ENCODE measurements at places on chromosomes 4 and X. TPM values are rescaled to one million over a fixed set of nuclear protein-coding genes. Genes with fewer than 3 reads are reported as not detected.

- DNase-seq, result no peak
- peaks cover 8% of the 10 kb centered on the region for H3K36me3 ChIP-seq
- no peaks in the 10 kb centered on the region for H3K27me3 ChIP-seq
- peaks cover 41% of the 10 kb centered on the region for H3K4me1 ChIP-seq
- H3K27ac ChIP-seq, result no peak overlapping the region
- no peak overlapping the region for H3K4me3 ChIP-seq
Measured at GRCh38 chr4:168881781-168882420, 128.2 kb downstream of the CBR4 start.

DNA sequence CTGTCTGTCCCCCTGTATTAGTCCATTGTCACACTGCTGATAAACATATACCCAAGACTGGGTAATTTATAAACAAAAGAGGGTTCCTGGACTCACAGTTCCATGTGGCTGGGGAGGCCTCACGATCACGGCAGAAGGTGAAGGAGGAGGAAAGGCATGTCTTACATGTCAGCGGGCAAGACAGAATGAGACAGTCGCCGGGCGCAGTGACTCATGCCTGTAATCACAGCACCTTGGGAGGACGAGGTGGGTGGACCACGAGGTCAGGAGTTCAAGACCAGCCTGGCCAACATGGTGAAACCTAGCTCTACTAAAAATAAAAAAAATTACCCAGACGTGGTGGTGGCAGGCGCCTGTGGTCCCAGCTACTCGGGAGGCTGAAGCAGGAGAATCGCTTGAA lies 24.7 kb downstream of the IL3RA start:
- H3K4me1 ChIP-seq, result no peaks in the 10 kb centered on the region
- H3K27me3 ChIP-seq, result no peaks in the 10 kb centered on the region
- no peak overlapping the region for H3K27ac ChIP-seq
- no peak for DNase-seq

DNA sequence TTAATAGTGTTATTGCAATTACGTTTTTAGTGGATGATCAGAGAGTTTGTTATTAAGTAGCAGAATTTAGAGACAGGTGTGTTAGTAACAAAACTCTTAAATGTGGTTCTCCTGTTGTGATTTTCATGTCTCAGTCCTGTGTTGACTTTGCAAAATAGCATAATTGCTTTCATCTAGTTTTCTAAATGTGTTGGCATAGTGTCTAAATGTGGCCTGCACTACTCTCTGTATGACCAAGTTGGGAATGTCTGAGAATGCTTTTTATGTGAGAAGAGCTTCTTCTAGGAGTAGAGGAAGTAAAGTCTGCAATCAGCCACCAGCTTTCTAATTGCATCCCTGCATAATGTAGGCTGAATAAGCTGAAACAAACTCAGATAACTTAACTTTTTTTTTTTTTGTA lies 158.6 kb upstream of the FAT1 start:
- no peak overlapping the region for H3K27ac ChIP-seq
- H3K27me3 ChIP-seq, result no peaks in the 10 kb centered on the region
- no peak overlapping the region for H3K4me3 ChIP-seq
- H3K4me1 ChIP-seq, result no peaks in the 10 kb centered on the region

DNA sequence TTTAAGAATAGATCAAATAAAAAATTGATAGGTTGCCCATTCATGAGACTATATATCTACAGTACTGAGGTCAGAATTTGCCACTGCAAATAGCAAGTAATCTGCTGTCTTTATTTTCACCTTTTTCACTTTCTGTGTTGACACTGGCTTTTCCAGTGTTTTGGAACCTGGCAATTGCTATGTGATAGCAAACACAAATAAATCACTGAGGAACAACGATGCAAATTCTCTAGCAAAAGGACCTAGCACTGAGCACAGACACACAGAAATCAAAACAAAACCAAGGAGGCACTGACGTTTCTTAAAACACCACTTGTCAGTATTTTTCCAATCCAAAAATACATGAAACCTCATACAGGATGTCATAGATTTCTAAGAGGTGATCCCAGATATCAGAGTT lies 210.7 kb downstream of the DHX15 start:
- H3K4me1 ChIP-seq, result no peaks in the 10 kb centered on the region
- H3K36me3 ChIP-seq, result no peaks in the 10 kb centered on the region
- no peak for DNase-seq
- no peak overlapping the region for H3K4me3 ChIP-seq

GRCh38 chr4:5340991-5341451 lies 289.7 kb downstream of the STK32B start:
- no peaks in the 10 kb centered on the region for H3K4me1 ChIP-seq
- no peaks in the 10 kb centered on the region for H3K36me3 ChIP-seq
- H3K27me3 ChIP-seq, result no peaks in the 10 kb centered on the region
- H3K27ac ChIP-seq, result no peak overlapping the region
- no peak for DNase-seq

GRCh38 chrX:45669715-45670340 lies 469.2 kb upstream of the DIPK2B start:
- H3K4me3 ChIP-seq, result no peak overlapping the region
- H3K27ac ChIP-seq, result no peak overlapping the region
- H3K27me3 ChIP-seq, result no peaks in the 10 kb centered on the region
- H3K36me3 ChIP-seq, result no peaks in the 10 kb centered on the region
- DNase-seq, result no peak
- H3K4me1 ChIP-seq, result no peaks in the 10 kb centered on the region

GRCh38 chr4:96681218-96681617 lies 841.3 kb downstream of the PDHA2 start:
- H3K4me1 ChIP-seq, result no peaks in the 10 kb centered on the region
- no peaks in the 10 kb centered on the region for H3K27me3 ChIP-seq
- H3K4me3 ChIP-seq, result no peak overlapping the region
- H3K36me3 ChIP-seq, result no peaks in the 10 kb centered on the region

The PNMA6F gene
- total RNA-seq, result not detected

DNA sequence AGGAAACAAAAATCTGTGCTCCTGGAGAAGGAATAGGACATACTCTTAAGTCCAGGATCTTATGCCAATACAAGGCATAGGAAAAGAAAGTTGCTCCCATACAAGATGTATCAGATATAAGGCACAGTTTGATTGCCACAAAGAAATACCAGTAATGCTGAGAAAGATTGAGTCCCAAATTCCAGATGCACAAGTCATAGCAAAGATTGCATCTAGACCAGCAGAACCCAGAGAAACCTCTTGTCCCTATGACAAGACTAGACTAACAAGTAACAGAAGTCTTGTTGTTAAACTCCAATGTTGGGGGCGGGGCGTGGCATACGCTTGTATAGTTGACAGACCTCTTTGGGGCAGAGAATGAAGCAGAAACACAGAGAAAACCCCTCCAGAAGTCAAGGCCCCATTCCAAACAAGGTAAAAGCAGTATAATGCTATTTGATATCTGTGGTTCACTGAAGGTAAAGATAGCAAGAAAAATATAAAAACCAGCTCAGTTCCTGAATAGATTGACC lies 671.5 kb upstream of the GRIA3 start:
- no peaks in the 10 kb centered on the region for H3K4me1 ChIP-seq
- no peak for DNase-seq
- H3K27me3 ChIP-seq, result no peaks in the 10 kb centered on the region
- H3K36me3 ChIP-seq, result no peaks in the 10 kb centered on the region
- no peak overlapping the region for H3K4me3 ChIP-seq
- H3K27ac ChIP-seq, result no peak overlapping the region

DNA sequence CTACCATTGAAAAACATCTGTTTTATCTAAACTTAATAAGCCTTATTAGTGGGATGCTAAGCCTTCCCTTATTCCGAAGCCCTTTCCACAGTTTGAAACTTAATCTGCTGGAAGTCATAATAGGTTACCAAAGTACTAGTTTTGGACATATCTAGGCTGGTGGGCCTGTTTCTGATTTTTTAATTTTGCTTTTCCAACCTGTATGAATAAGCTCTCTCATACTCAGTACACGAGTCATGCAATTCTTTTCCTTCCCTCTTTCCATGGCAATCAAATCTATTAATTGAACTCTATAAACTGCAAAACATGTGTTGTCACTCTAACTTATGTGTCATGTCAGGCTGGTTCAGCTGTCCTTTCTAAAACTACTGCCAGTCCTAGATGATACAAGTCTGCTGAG lies 91.0 kb downstream of the AMMECR1 start:
- H3K36me3 ChIP-seq, result no peaks in the 10 kb centered on the region
- H3K4me1 ChIP-seq, result no peaks in the 10 kb centered on the region
- H3K4me3 ChIP-seq, result no peak overlapping the region
- DNase-seq, result no peak
- H3K27ac ChIP-seq, result no peak overlapping the region

The RHOXF2 gene
- not detected for total RNA-seq

DNA sequence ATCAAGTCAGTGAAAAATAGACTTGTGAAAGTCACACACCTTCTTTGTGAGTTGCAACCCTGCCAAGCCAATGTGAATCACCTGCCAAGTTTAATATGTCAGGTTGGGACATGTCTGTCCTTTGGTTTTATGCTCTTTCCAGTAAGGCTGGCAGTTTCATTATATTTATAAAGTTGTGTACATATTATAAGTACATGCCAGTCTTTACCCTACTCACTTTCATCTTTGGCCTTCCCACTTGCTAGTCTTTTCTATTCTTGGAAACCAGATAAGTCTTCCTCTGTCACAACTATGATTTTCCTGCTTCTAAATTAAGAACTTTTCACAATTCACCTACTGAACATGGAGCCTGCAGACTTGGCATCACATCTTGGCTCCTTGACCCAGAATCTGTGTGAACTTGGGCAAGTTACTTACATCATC lies 680.7 kb upstream of the BOD1L1 start:
- no peak overlapping the region for H3K27ac ChIP-seq
- H3K36me3 ChIP-seq, result no peaks in the 10 kb centered on the region
- no peak overlapping the region for H3K4me3 ChIP-seq
- H3K27me3 ChIP-seq, result no peaks in the 10 kb centered on the region
- no peaks in the 10 kb centered on the region for H3K4me1 ChIP-seq
- no peak for DNase-seq

- H3K36me3 ChIP-seq, result no peaks in the 10 kb centered on the region
- H3K27ac ChIP-seq, result no peak overlapping the region
- peaks cover 32% of the 10 kb centered on the region for H3K4me1 ChIP-seq
- no peak overlapping the region for H3K4me3 ChIP-seq
- DNase-seq, result no peak
Measured at GRCh38 chr4:139950568-139950967, 203.4 kb downstream of the MAML3 start.

GRCh38 chr4:148850257-148850995 lies 408.2 kb upstream of the NR3C2 start:
- H3K4me3 ChIP-seq, result no peak overlapping the region
- no peaks in the 10 kb centered on the region for H3K27me3 ChIP-seq
- no peaks in the 10 kb centered on the region for H3K4me1 ChIP-seq
- H3K36me3 ChIP-seq, result no peaks in the 10 kb centered on the region

GRCh38 chrX:9221781-9222180 lies 187.9 kb upstream of the FAM9B start:
- H3K4me1 ChIP-seq, result no peaks in the 10 kb centered on the region
- no peak for DNase-seq
- H3K27me3 ChIP-seq, result no peaks in the 10 kb centered on the region
- H3K36me3 ChIP-seq, result no peaks in the 10 kb centered on the region
- H3K4me3 ChIP-seq, result no peak overlapping the region

GRCh38 chr4:77220828-77221613 lies 64.0 kb downstream of the CCNG2 start:
- H3K27me3 ChIP-seq, result no peaks in the 10 kb centered on the region
- no peaks in the 10 kb centered on the region for H3K4me1 ChIP-seq
- H3K4me3 ChIP-seq, result no peak overlapping the region
- DNase-seq, result no peak
- no peak overlapping the region for H3K27ac ChIP-seq
- H3K36me3 ChIP-seq, result no peaks in the 10 kb centered on the region

The LINC00632 gene
- 221 TPM for total RNA-seq

DNA sequence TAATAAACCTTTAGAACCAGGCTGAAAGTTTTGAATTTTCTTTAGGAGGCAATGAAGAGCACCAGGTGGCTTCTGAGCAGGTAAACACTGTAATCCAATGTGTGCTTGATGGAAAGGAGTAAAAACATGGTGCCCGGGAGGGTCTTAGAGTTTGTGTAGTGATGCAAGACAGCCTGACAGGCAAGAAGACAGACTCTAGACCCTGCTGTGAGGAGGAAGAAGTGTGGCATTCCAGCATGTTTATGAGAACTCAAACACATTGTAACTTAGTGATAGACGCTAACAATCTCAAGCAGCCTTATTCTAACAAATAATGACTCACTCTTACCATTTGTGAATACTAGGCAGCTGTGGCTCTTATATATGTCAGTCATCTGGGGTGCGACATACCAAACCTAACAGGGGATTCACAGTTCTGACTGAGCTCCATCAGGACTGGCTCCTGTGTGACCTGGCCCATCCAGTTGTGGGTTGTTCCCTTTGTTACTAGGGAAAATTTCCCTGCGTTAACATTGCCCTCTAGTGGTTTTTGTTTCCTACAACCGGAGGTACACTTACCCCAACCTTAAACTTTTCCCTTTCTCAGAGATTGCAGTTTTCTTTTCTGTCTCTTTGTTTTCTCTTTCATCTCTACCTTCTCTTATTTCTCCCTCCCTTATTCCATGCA lies 53.8 kb downstream of the VSIG4 start:
- H3K4me1 ChIP-seq, result peaks cover 6% of the 10 kb centered on the region
- DNase-seq, result no peak
- H3K27ac ChIP-seq, result peak overlapping the region; percentile 8
- no peak overlapping the region for H3K4me3 ChIP-seq

GRCh38 chrX:129493643-129494042 lies 29.6 kb downstream of the SMARCA1 start:
- H3K4me1 ChIP-seq, result no peaks in the 10 kb centered on the region
- H3K4me3 ChIP-seq, result no peak overlapping the region
- DNase-seq, result no peak
- H3K36me3 ChIP-seq, result peaks cover 7% of the 10 kb centered on the region
- no peaks in the 10 kb centered on the region for H3K27me3 ChIP-seq

DNA sequence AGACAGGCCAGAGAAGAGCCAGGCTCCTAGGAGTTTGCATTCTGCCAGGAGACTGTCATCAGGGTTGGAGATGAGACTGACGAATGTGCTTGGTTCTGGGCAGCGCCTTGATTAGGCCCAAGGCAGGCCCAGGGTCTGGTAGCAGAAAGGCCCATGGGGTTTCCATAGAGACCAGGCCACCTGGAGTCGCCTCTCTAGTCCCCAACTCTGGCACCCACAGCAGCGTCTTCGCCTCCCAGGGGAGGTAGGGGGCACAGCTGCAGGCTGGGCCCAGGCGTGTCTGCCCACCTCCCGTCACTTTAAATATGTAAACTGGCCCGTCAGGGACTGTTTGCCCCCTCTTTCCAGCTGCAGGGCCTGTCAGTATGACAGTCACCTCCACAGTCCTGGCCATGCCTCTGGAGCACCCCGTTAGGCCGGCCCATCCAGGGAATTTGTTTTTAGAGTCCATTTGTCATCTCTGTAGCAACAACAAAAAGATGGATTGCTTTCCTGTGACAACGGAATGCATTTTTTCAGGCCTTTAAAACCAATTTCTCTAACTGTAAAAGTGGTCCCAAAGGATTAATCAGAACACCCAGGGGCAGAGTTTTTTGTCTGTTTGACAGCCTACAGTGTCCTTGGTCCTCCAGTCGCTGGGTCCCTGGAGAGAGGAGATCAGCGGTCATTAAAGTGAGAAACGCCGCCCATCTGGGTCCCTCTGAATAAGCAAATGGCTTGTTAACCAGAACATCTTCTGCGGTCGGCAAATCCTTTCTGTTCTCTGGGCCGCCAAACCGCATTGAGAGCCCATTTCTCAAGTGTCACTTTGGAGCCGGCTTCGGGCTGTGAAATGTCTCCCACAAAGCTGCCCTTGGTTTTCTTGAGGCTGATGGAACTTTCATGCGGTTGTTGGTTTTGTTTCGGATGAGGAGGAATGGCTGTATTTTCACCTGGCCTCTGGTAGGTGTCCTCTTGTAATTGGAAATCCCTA lies 153.0 kb upstream of the PSAPL1 start:
- no peak overlapping the region for H3K27ac ChIP-seq
- no peaks in the 10 kb centered on the region for H3K27me3 ChIP-seq
- no peaks in the 10 kb centered on the region for H3K4me1 ChIP-seq
- no peak for DNase-seq
